ENCODE measurements at places on chromosomes 5 and 9.

DNA sequence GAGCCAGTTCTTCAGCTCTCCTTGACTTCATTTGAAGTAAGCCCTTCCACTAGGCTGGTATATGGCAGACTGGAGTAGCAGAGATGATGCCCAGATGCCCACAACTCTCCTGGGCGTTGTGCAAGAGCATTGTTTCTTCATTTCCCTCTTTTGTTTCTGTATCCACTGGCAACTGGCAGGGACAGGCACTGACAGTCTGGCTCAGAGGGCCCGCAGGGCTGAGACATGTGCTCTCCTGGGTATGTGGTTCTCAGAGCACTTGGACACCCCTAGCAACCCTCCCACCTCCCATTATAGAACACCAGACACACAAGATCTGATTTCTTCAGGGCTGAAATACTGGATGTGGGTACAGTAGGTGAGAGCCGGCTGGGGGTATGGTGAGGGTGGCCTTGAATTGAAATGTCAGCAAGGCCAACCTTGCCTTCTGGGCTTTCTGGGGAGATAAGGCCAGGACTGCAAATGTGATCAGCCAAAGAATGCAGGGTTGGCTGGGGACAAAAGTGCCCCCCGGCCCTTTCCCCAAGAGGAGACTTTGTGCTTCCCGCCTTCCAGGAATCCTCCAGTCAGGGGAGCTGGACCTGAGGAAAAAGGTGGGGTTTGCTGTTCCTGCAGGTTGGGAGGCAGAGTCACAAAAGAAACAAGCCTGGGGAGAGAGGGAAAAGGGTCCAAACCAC is 28.6 kb upstream of the CTNNA1 start:
- DNase-seq, result peak; percentile 34

- no peak for DNase-seq
Observed at GRCh38 chr9:112493393-112494137, 6.9 kb downstream of the KIAA1958 start.

DNA sequence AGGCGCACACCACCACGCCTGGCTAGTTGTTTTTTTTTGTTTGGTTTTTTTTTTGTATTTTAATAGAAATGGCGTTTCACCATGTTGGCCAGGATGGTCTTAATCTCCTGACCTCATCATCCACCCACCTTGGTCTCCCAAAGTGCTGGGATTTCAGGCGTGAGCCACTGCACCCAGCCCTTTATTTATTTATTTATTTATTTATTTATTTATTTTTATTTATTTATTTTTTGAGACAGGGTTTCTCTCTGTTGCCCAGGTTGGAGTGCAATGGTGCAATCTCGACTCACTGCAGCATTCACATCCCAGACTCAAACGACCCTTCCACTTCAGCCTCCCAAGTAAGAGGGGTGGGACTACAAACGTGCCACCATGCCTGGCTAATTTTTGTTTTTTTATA is 63.0 kb upstream of the ADAMTSL1 start:
- DNase-seq, result no peak

DNA sequence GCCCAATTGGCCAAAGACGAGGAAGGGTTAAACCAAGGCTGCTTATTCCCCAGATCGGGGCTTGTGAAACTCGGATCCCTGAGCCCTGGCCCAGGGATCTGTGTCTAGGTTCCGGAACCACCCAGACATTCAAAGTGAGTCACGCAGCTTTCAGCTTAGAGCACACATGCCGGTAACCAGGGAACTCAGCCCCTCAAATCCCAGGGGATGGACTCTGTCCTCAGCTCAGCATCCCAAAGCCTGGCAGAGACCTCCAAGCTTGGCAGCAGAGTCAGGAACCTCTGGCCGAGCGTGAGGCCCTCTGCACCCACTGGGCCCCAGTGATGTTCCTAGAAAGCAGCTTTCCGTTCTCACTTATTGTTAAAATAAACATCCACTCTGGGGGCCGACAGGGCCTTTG is 5.1 kb downstream of the PNPLA7 start:
- no peak for DNase-seq

DNA sequence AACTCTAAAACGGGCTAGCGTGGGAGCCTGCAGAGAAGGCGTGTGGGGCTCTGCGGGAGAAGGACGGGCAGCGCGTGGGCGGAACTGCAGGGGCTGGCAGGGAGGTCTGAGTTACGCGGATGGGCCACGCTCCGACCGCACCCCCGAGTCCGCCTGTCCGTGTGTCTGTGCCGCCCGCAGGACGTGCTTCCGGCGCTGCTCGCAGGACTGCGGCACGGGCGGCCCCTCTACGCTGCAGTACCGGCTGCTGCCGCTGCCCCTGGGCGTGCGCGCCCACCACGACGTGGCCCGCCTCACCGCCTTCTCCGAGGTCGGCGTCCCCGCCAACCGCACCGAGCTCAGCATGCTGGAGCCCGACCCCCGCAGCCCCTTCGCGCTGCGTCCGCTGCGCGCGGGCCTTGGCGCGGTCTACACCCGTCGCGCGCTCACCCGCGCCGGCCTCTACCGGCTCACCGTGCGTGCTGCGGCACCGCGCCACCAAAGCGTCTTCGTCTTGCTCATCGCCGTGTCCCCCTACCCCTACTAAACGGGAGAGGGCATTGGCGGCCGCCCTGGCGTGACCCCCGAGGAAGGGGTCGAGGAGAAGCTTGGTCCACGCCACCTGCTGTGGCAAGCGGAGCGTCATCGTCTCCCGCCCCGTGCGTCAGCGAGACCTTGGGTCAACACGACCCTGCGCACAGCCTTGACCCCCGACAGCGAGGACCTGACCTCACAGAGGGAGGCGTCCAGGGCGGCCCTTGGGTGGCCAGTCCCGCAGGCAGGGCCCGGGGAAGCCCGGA is 11.4 kb upstream of the ASS1 start:
- peak; percentile 67 for DNase-seq

DNA sequence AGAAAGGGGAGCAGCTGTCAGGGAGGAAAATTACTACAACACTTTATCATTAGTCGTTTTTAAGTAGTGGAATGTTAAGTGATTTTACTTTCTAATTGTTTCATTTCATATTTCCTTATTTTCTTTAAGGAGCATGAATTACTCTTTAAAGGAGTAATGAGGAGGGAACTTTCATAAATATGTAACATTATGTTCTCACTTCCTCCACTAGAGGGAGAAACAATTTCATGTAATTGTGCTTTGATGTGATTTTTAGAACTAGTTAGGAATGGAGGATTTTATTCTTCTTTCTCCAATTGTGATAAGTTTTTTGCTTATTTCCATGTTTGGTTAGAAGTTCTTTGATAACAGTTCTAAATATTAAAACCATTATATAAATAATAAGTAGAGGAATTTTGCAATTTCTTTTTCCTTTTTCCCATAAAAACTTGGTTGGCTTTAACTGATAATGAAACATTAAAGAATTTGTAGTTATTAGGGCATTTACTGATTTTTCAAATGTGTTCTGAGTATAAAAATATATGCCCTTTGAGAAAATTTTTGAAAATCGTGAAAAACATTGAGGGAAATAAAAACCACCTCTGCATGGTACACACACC is 25.6 kb downstream of the CEP78 start:
- DNase-seq, result no peak

- DNase-seq, result peak; percentile 76
Observed at GRCh38 chr9:113548221-113549041, 84.9 kb downstream of the RGS3 start.

DNA sequence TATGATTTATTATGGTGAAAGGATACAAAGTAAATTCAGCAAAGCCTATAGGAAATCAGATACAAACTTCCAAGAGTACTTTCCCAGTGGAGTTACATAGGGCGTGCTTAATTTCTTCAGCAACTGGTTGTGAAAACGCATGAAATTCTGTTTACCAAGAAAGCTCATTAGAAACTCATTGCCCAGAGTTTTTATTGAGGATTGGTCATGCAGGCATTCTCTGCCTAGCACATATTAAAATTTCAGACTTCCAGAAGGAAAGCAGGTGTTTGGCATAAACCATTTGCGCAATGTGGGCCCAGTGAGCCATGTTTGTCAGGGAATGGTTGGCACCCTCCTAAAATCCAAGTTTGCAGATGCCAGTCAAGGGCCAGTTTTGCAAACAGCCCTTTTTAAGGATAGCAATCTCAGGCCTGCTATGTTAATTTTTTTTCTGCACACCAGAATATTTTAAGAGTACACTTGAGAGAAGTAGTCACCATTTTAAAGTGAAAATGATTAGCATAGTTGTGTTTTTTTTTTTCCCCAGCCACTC is 311.1 kb upstream of the CHD1 start:
- DNase-seq, result peak; percentile 16

DNA sequence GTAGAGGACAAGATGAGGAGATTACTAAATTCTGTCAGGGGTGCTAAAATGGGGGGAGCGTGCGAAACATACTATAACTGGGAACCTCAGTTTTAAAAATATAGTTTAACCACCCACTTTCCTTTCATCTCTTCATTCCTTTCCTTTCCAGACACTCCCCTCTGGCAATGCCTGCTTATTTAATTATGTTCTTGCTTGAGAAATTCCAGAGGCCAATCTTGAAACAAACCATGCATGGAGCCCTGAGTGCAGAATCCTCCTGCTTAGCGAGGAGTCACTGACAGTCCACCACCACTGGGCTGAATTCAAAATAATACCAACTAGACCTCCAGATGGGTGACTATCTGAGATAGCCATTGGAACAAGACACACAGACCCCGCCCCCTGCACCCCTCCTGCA is 29.7 kb upstream of the C9orf72 start:
- no peak for DNase-seq

DNA sequence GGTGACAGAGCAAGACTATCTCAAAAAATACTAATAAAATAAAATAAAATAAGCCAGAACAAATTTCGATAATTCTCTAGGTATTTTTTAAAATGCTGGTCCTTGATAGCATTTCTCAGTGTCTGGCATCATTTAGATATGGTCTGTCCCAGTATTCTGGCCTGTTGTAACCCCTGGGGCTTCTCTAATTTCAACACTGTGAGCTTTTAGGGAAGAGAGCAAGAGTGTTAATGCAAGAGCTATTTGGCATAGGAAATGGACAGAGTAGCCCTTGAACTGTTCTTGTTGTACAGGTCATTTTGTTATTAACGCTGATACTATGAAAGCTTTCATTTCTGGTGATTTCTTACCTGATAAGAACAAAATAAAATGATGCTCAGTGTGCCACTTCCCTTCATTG is 112.2 kb upstream of the ZNF608 start:
- DNase-seq, result no peak

DNA sequence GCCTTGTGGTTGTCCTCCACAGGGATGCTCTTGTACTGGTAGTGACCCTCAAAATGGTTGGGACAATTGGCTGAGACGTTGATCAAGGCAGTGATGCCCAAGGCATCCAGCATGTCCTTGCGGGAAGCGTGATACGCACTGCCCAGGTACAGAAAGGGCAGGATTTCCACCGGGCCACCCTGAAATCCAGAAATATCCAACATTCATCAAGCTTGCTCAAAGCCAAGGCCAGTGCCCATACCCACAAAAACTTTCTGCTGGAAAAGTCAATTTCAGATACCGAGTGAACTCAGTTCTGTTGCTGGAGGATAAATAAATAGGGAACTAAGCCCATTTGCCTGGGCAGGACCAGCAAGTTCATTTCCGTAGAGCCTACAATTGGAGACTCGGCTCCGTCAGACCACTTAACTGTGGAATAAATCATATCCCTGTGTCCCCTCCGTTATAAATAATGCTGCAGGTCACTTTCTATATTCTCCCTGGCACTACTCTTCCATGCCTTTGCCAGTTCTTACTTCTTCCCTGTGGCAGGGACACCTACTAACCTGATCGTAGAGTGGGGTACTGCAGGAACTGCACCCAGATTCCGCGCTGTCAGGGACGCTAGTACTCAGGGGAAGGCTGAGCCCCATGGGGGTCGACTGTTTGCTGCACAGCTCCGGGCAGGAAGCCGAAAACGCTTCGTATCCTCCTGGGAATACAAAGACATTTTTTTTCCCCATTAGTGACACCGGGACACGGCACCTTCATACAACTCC is 1.2 kb downstream of the DUSP1 start:
- DNase-seq, result no peak

DNA sequence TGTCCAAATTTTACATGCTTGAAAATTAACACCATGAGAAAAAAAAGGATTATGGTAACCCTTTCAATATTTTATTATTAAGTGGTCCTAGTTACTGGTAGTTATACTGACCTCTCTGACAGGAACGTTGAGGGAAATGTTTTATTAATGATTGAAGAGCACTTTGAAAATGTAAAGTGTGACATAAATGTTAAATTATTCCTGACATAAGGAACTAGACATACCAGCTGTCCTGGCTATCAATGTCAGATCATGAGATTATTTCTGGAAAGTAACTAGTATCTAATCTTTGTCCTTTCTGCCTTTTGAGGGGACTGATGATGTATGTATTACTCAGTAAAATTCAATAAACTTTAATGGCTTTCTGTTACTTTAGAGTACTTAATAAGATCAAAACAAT is 1538.5 kb upstream of the CDH6 start:
- DNase-seq, result no peak

- no peak for DNase-seq
Observed at GRCh38 chr5:17343675-17344074, 126.2 kb downstream of the BASP1 start.

- DNase-seq, result no peak
Observed at GRCh38 chr5:135484674-135485086, 32.5 kb upstream of the TIFAB start.

DNA sequence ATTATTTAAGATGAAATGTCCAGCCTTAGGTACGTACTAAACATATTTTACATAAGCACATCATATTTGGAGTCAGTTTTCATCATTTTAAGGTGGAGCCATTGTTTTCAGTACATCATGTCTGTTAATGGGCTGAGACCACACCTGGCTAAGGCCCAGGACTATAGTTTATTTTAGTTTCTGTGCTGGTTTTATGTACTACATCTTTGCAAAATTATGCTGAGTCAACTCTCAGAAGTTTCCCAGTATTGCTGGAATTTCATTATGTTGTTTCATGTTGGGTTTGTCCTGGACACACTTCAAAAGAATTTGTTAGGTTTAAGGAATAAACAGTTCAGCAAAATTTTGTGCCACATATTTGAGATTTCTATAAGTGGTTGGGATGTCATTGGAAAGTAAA is 171.2 kb downstream of the CCDC171 start:
- DNase-seq, result no peak

GRCh38 chr5:122835681-122836080 is 9.7 kb upstream of the SNX24 start:
- no peak for DNase-seq

GRCh38 chr9:79604149-79604548 is 32.4 kb downstream of the TLE4 start:
- no peak for DNase-seq

DNA sequence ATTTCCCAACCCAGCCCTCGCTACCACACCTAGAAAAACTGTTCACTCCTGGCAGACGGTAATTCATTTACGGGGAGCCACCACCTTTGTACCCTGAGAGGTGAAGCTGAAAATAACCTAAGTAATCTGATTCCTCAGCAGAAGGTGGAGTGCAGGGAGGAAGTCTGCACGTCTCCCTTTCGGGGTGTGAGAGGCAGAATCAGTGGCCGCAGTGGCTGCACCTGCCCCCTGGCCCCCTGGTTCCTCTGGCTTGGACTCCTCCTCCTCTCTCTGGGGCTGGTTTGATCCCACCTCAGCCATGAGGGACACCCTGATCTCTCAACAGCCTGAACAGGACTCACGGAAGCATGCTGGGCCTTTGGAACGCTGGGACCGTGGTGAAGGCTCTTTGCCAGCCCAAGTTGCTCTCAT is 10.5 kb downstream of the TMEM174 start:
- DNase-seq, result no peak

GRCh38 chr9:123312306-123312877 is 43.6 kb upstream of the CRB2 start:
- DNase-seq, result no peak
